Activated CD4-positive, alpha-beta memory T cell treated with anti-CD3 and anti-CD28 coated beads for 36 hours (primary cell): ENCODE measurements at places on chromosomes 7 and 10. TPM values are rescaled to one million over a fixed set of nuclear protein-coding genes. Genes with fewer than 3 reads are reported as not detected.

DNA sequence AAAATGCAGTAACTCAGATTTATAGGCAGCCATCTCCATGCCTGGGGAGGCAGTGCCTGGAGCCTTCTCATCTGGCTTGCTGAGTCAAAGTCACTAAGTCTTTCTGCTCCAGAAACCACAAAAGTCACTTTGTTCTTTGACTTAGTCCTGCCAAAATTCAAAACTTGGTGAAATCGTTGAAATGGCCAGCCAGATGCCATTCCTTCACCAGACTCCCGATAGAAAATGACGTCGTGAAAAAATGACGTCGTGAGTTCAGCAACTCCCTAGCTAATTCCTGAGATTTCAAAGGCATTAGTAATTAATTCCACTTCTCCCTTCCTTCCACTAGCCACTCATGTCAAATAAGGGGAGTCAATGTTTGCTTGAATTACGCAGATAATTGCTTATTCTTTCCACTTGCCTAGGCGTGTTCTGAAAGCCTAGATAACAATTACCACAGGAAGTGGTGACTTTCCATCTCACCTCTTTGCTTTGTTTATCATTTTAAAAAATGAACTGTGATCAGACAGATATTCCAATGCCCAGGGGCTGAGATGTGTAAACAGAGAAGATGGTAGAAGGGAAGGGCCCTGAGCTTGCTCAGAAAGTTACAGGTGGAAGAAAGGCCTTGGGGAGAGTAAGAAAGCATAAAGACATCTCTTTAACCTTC lies 48.5 kb upstream of the OSBPL3 start:
- DNase-seq: peak; percentile 42
- H3K4me3 ChIP-seq: peak overlapping the region; percentile 0
- no peaks in the 10 kb centered on the region for H3K27me3 ChIP-seq
- H3K36me3 ChIP-seq: no peaks in the 10 kb centered on the region

The H2BK1 gene
- total RNA-seq: not detected

The CDHR3 gene
- 0.85 TPM for total RNA-seq

- H3K27me3 ChIP-seq: no peaks in the 10 kb centered on the region
- peaks cover 39% of the 10 kb centered on the region for H3K36me3 ChIP-seq
- peaks cover 34% of the 10 kb centered on the region for H3K4me1 ChIP-seq
- H3K27ac ChIP-seq: peak overlapping the region; percentile 99
- H3K4me3 ChIP-seq: peak overlapping the region; percentile 97
Observed at GRCh38 chr10:68955355-68955831, 577 bp upstream of the DDX21 start.

GRCh38 chr7:41624818-41625217 lies 78.1 kb downstream of the INHBA start:
- no peaks in the 10 kb centered on the region for H3K27me3 ChIP-seq
- H3K27ac ChIP-seq: no peak overlapping the region
- peaks cover 3% of the 10 kb centered on the region for H3K4me1 ChIP-seq

- no peaks in the 10 kb centered on the region for H3K4me1 ChIP-seq
- no peaks in the 10 kb centered on the region for H3K27me3 ChIP-seq
- no peak for DNase-seq
- no peak overlapping the region for H3K27ac ChIP-seq
- H3K4me3 ChIP-seq: no peak overlapping the region
- H3K36me3 ChIP-seq: no peaks in the 10 kb centered on the region
Observed at GRCh38 chr7:70092314-70093204, 494.3 kb downstream of the AUTS2 start.

DNA sequence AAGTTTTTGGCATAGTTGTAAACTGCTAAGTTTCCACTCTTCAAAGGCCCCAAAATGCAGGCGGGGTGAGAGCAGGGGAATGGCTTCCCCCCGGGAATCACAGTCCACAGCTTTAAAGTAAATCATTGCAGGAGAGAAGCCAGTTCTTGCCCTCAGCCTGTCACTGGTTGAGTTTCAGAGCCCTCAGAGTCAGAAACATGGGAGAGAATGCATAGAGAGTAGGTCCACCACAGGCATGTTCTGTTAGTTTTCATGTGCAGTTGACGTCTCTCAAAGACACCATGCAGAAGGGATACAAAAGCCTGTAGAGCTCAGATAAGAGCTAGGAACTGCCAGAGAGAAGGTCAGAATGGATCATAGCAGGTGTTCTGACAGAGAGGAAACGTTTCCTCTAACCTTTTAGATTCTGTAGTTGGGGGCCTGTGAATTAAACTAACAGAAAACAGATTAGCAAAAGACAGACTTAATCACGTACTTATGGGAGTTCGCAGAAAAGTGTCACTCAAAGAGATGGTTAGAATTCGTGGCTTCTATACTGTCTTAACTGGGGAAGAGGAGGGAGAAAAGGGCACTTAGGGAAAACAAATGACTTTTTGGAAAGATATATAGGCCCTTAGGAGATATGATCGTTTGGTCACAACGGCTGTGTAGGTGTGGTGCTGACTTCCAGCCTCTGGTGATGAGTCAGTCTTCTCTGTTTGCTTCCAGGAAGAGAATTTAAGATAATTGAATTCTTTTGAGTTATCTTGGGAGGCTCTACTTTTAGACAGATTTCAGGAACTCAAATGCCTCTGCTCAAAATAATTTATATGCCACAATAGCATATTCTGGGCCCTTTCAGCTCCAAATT lies 48.0 kb upstream of the MSRB2 start:
- no peaks in the 10 kb centered on the region for H3K4me1 ChIP-seq
- peaks cover 8% of the 10 kb centered on the region for H3K27me3 ChIP-seq
- H3K4me3 ChIP-seq: no peak overlapping the region
- DNase-seq: no peak

DNA sequence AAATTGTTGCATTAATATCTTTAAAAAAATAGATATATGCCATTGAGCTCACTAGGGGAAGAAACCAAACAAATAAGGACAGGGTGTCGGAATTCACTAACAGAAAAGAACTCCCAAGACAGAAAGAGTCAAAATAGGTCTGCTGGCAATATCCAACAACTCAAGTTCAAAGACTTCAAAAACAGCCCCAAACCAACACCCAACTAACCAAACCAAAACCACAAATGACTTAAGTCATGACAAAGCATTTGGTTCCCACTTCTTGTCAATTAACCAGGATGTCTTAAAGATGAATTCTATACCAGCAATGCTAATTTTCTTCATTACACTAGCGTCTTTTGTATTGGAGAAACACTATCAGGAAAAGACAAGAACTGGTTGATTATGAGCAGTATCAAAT lies 249.0 kb upstream of the PLXNA4 start:
- DNase-seq: no peak
- no peaks in the 10 kb centered on the region for H3K27me3 ChIP-seq
- peaks cover 15% of the 10 kb centered on the region for H3K36me3 ChIP-seq
- H3K4me3 ChIP-seq: no peak overlapping the region
- peaks cover 9% of the 10 kb centered on the region for H3K4me1 ChIP-seq
